Activated CD4-positive, alpha-beta T cell treated with anti-CD3 and anti-CD28 coated beads for 4 hours (primary cell): ENCODE measurements at places on chromosomes 3 and 15.
A peak's percentile ranks its signal among the peaks of the same experiment; 100 is the strongest.

DNA sequence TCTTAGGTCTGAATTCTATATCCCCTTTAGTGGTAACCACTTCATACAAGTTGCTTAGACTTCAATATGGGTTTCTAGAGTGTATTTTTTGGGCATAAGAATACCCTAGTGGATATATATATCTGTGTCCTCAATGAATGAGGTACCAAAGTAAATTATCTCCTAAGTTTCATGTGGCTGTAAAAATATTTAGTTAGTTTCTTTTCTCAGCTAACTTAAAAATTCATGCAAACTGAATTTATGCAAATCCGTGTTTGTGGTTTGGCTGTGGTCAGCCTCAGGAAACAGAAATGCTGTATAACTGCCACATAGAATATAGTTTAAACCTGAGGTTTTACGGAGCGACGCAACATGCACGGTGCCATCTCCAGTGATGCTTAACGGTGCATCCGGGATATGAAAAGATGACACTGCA lies 80.3 kb downstream of the PEX5L start:
- DNase-seq, result no peak

- DNase-seq, result no peak
These were observed 85.4 kb downstream of the MAGI1 start for GRCh38 chr3:65953301-65953812.

DNA sequence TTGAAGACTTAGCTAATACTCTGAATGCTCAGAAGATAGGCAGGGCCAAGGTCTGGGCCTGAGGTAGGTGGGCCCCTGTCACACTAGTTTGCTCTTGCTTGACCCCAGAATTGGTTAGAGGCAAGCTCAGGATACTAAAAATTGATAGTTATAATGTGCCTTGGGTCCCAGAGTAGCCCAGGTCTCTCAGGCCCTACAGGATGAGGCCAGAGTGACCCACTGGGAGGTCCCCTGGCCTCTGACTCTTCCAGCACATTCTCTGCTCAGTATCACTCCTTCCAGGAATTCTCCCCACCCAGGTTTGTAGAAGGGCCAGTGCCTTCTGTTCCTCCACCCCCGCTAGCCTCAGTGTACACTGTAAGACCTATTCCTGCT lies 667 bp upstream of the KLHDC8B start:
- no peak for DNase-seq

- DNase-seq, result no peak
These were observed 15.3 kb downstream of the FAM3D start for GRCh38 chr3:58651276-58651675.

DNA sequence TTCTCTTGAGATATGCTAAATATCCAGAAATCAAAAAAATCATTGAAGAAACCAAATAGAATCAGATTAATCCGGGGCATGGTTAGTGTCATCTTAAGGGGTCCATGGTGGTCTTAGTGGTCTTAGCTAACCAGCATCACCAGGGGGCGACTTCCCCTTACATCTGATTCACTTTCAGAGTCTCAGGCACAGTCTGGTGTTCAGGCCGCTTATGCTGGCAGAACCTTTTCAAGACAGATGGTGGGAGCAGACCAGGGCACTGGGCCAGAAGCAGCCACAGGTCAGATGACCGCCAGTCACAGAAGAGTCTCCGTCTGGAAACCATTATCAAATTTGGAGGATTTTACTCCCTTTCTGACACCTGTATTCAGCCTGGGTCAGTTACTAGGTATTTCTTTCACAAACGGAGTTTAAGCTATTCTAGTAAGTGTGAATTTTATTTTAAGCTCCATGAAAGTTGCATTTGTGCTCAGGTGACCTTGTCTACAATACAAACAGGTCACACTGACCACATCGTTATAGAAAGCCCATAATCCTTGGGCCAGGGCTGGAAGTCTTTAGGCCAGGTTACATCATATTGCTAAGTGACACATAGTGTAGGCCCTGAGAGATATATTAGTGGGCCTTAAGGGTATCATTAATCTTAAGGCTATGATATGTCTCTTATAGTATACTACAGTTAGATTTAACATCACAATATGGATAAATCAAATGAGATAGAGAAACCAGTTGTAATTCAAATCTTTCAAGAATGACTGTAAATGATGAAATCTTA lies 365.5 kb downstream of the GBE1 start:
- no peak for DNase-seq

DNA sequence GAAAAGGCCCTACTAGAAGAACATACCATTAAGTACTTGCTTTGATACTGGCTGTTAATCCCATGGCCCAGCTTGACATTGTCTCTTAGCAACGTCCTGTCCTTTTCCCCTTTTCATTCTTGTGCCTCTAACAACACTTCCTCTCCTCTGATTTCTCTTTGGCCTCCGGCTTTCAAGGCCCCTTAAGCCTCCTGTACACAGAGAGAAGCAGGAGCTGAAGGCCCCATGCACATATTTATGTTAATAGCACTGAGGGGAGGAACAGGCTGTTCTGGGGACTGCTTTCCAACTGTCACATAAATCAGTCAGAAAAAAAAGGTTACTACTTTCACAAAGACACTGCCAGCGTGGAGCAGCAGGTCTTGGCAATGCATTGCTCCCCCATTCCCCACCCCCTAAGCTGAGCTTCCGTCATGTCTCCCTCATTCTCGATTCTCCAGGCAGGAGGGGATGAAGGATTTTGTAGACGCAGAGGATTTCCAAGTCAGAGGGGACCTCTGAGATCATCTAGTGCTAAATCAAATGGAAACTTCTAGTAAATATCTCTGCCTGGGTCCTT lies 257.4 kb upstream of the ADAMTS9 start:
- DNase-seq, result no peak

- DNase-seq, result no peak
These were observed 11.3 kb downstream of the PLA2G4D start for GRCh38 chr15:42082823-42083604.

DNA sequence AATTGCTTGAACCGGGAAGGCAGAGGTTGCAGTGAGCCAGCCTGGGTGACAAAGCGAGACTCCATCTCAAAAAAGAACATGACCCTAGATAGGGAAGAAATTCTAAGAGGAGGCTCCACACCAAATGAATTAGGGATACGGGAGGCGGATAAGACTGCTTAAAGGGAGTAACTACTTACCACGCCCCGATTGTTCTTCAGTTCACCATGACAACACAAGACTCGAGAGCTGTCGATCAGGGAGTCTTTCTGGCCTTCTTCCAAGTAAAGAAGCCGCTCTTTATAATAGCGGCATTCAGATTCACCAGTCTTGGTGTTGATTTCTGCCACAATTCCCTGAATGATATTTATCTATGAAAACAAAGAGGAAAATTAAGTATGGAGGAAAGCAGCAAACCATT lies 53.9 kb upstream of the TASOR start:
- DNase-seq, result no peak

DNA sequence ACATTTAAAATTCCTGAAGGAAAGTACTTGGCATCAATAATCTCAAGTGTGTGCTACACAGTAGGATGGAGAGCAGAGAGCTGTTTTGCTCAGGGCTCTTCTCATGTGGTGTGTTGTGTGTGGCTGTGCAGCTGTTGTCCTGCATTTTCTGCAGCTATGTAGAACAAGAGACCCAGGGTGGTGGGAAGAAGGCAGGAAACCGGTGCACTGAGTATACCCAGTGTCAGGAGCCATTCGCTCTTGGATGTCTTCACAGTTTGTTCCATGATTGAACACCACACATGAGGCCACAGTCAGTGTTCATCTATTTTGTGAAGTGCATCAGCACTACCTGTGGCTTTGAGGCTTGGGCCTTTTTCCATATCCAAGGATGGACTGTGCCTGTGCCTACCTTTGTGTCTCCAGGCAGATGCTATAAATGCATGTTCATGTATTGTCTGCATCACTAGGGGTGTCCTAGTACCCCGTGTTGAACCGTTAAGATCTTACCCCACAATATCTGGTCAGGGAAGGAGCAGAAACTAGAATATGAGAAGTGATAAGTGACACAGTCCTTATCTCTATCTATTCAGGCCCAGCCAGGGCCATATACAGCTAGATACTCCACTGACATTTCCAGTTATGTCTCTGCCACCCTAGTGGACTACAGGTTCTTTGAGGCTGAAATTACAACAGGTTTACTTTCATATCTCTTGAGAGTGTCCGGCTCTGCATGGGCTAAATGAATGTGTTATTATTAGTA lies 194.3 kb downstream of the NR2F2 start:
- no peak for DNase-seq

- no peak for DNase-seq
These were observed 253.7 kb downstream of the GAP43 start for GRCh38 chr3:115876876-115877614.

- DNase-seq, result peak; percentile 39
These were observed 78.3 kb upstream of the ICE2 start for GRCh38 chr15:60557191-60557618.

- peak; percentile 45 for DNase-seq
These were observed 795 bp upstream of the SCAANT1 start for GRCh38 chr3:63912768-63913588.
